HTR-8/SVneo (cell line): ENCODE measurements at places on chromosomes 12 and 14.
A peak's percentile ranks its signal among the peaks of the same experiment; 100 is the strongest.

GRCh38 chr12:84308211-84308610, 604.4 kb downstream of the SLC6A15 start:
- DNase-seq, result no peak

GRCh38 chr12:109743076-109743910, 29.7 kb downstream of the FAM222A start:
- DNase-seq, result no peak

- peak; percentile 66 for DNase-seq
Measured at GRCh38 chr12:26853303-26854030, 20.5 kb upstream of the ITPR2 start.

DNA sequence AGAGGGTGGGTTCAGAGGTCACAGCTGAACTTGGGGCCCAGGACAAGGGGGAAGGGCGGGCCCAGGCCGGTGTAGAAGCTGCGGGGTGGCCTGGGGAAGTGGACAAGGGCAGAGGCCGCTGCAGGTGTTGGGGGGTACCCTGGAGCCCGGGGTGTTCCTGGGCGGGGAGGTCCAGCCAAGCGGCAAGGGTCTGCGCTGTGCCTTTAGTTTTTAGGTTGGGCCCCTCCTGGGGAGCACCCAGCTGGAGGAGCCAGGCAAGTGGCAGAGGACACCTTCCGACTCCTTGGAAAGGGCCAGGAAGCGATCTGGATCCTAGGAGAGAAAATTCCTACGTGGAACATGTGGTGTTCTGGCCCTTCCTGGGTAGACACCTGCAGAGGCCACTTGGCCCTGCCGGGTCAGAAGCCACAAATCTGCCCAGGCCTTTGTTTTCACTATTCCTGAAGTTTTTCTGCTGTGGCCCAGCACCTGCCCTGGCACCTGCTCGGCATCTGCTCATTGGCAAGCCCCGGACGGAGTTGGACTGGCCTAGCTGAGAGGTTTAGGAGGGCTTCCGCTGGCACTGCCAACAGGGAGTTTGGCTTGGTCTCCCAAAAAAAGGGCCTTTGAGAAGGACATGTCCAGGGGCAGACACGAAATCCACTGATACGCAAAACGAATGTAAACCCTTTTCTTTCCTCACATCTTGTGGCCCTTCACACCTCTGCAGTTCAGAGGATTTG, 61.1 kb downstream of the SMUG1 start:
- DNase-seq, result no peak

- DNase-seq, result no peak
Measured at GRCh38 chr14:92507174-92507768, 6.3 kb upstream of the RIN3 start.

- no peak for DNase-seq
Measured at GRCh38 chr14:26172396-26172795, 425.4 kb downstream of the NOVA1 start.

GRCh38 chr12:125113263-125113662, 48.0 kb downstream of the AACS start:
- DNase-seq, result no peak

DNA sequence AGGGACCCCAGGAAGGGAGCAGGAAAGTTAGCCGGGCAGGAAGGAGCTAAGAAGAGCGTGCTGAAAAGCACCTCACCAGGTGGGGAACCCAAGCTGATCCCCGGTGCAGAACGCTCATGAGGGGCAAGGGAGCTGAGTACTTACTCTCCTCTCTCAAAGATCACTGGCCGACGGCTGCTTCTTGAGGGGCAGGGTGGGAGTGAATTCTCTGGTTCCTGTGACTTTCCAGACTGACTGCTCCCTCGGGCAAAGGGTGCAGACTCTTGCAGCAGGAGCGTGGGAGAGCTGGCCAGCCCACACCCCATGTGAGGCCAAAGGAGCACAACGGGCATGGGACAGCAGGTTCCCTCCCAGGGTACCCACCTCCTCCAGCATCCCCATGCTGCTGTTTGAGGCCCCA, 44.9 kb upstream of the DIO3 start:
- no peak for DNase-seq

- DNase-seq, result no peak
Measured at GRCh38 chr12:131332224-131332623, 378.5 kb downstream of the ADGRD1 start.

GRCh38 chr12:48996794-48997718, 2.1 kb downstream of the DDN start:
- no peak for DNase-seq

DNA sequence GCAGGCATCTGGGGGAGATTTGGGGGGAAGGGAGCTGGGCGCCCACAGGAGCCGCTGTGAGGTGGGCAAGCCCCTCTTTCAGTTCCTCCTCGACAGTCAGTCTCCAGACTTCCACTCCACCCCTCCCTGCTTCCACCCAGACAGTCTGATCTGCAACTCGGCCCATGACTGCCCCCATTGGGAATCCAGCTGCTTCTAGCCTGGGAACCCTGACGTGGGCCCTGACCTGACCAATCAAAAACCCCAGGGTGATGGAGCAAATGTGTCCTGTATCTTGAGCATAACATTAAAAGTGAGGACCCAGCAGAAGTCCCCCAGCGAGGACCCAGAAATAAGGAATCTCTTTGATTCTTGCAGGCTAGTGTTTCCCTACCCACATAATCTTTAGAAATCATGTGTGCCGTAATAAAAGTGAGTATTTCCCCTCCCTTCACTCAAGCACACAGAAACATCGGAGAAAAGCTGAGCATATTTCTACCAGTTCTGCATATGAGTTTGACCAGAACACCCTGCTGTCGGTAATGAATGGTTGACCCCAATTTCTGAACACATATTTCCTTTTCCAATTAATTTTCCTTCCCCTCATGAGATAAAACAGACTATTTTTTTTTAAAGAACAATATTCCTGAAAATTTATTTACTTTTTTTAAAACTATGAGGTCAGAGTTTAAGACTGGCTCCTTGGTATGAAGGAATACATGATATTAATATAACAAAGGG, 6.4 kb downstream of the SSH1 start:
- DNase-seq, result peak; percentile 64

DNA sequence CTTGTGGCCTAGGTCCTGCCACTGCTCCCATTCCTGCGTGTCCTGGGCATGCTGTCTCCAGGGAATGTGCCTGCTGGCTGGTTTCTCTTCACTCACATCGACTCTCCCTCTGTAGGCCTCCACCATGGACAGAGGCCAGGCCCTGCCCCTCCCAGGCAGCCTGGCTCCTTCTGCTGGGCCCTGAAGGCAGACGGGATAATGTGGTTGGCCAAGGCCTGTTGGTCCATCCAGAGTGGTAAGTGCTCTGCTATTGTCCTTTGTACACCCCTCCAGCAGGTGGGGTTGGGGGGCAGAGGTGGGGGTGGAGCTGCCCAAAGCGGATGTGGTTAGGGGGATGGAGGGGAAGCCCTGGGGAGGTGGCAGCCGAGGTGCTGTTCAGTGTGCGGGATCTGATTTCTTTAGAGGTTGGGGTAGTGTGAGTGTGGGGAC, 9.5 kb upstream of the NR4A1 start:
- no peak for DNase-seq

GRCh38 chr12:76201758-76202157, 117.3 kb upstream of the NAP1L1 start:
- DNase-seq, result no peak

GRCh38 chr12:108119126-108119973, 9.7 kb upstream of the WSCD2 start:
- DNase-seq, result no peak

- no peak for DNase-seq
Measured at GRCh38 chr14:35678403-35679028, 130.6 kb downstream of the RALGAPA1 start.

DNA sequence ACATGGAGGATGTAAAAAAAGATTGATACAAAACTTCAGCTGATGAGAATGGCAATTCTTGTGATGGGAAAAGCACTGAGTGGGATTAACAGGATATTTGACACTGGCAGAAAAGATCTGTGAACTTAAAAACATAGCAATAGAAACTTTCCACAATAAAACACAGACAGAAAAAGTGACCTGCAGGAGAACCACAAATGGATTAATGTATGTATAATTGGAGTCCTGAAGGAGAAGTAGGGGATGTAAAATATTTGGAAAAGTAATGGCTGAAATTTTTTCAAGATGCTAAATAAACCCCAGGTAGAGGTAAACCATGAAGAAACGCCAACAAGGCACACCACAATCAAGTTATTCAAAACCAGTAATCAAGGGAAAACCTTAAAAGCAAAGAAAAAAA, 130.8 kb upstream of the C14orf180 start:
- DNase-seq, result no peak

- no peak for DNase-seq
Measured at GRCh38 chr14:102189874-102190273, 50.2 kb downstream of the WDR20 start.

DNA sequence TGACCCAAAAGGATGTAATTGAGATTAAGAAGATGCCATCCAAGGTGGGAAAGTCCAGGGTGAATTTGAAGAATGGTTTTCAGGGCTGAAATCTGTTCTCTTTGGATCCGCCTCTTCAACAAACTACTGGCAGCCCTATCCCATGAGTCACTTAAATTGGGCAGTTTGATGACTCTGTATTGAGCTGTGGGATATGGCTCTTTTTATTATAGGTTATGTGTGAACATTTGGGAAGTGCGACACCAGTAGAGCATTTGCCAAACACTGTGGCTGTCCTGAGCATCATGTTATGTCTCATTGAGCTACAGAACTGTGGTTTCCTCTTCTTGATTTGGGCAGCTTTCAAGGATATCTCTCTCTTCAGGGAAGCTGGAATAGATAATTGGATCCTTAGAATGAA, 22.3 kb downstream of the IFT43 start:
- DNase-seq, result no peak

DNA sequence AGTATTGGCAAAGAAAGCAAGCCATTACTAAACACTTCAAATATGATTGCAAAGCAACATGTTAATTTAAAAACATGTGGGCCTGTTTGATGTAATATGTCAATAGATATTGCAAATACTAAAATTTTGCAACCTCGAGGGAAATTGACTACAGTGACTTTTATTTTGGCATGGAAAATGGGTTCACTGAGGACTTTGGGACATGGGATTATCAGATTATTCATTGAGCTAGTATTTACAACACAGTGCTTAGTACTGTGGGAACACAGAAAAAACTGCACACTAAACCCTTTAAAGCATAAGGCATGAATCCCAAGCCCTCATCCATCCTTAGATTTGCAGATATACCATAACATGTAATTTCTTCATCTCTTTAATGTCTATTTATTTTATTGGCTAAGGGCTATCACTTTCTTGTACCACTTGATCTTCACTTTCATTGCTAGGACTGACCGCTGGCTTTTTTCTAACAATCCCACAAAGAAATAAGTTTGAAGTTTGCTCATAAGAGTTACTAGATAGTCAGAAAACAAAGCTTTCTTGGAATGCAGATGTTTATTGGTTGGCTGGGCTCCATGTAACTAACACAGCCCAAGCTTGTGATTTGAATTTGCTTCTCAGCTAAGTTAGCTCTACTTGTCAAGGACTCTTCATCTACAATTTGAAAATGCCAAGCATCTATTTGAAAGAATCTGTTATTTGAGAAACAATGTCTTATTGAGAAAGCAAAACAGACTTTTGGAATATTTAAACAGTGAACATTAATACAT, 48.7 kb downstream of the PPFIBP1 start:
- no peak for DNase-seq

DNA sequence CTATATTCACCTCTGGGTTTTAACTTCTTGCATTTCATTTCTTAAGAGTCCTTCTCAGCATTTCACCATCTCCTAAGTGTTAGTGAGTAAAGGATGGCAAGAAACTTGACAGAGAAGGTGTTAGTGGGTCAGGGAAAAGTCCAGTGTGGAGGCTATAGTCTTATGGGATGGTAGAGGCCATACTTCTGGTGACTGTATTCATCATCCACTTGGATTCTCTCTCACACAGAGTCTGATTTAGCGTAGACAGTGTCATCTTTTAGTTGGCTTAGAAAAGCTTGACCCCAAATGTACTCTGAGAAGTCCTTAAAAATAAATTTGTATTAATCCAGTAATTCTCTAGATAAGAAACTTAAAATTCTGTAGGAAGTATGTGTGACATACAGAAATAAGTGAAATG, 232.4 kb upstream of the FBXO33 start:
- DNase-seq, result no peak

GRCh38 chr14:77045238-77046162, 17.0 kb upstream of the IRF2BPL start:
- no peak for DNase-seq

DNA sequence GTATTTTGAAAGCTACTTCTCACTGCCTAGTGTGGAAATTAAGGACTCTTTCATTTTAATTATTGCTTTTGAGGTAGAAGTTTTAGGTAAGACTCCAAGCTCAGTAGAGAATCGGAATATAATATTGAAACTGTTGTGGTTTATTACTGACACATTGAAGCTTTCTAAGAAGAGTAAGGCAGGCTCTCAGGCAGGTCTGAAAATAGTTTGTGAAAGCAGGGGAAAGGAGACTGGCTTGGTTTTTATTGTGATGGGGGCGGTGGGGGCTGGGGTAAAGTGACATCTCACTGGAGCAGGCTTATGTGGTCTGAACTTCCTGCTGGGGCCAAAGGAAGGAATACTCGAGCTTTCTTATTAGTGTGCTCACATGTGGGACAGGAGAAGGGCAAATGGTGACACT, 79.5 kb downstream of the OTOGL start:
- no peak for DNase-seq

DNA sequence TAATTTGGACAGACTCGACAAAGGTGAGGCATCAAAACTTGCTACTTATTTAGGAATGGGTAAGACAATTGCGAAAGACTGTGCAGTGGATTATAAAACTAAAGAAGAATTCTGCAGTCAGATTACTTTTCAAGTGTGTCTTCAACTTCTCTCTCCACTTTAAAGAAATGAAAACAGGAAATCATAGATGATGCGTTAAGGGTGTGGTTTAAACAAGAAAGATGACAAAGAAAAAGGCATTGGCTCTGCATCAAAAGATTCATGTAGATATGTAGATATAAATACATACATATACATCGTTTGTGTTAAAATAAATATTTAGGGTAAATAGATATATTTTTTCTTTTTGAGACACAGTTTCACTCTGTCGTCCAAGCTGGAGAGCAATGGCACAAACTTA, 74.6 kb upstream of the PARP11 start:
- no peak for DNase-seq

- DNase-seq, result no peak
Measured at GRCh38 chr14:103700753-103701490, 14.3 kb downstream of the XRCC3 start.

- no peak for DNase-seq
Measured at GRCh38 chr12:131230340-131231031, 276.8 kb downstream of the ADGRD1 start.

DNA sequence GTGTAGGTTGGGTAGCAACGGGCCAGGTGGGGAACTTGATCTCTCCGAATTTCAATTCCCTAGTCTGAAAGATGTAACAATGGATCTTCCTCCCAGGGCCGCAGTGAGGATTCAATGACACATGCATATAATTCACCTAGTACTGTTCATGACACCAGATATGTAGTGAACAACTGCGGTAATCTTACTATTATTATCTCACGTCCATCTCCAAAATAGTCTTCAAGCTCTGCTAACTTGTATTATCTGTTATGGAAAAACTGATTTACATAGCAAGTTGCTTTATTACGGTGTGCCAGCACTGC, 26.4 kb downstream of the MOK start:
- no peak for DNase-seq

- DNase-seq, result no peak
Measured at GRCh38 chr12:67433385-67434175, 164.4 kb downstream of the CAND1 start.

GRCh38 chr12:46524778-46525177, 152.2 kb upstream of the SLC38A2 start:
- DNase-seq, result no peak
